Cerebellum (tissue), 4 donors: ENCODE measurements at places on chromosomes 3 and 15. TPM values are rescaled to one million over a fixed set of nuclear protein-coding genes. Genes with fewer than 3 reads are reported as not detected.

- no peak for DNase-seq
Observed at GRCh38 chr3:196292286-196292923, 4.9 kb upstream of the PCYT1A start.

- DNase-seq: no peak
Observed at GRCh38 chr15:41945221-41945620, 27.1 kb downstream of the EHD4 start.

GRCh38 chr15:78177447-78177873 is 28.3 kb downstream of the IDH3A start:
- DNase-seq: no peak

GRCh38 chr3:55511895-55512570 is 24.9 kb upstream of the WNT5A start:
- no peak for DNase-seq

- DNase-seq: no peak
Observed at GRCh38 chr15:31556494-31557150, 230.0 kb downstream of the KLF13 start.

GRCh38 chr15:60095711-60096110 is 91.6 kb downstream of the FOXB1 start:
- no peak for DNase-seq

- no peak for DNase-seq
Observed at GRCh38 chr15:86855307-86856291, 775.9 kb downstream of the AGBL1 start.

- DNase-seq: no peak
Observed at GRCh38 chr3:107068980-107069379, 308.3 kb upstream of the CCDC54 start.

DNA sequence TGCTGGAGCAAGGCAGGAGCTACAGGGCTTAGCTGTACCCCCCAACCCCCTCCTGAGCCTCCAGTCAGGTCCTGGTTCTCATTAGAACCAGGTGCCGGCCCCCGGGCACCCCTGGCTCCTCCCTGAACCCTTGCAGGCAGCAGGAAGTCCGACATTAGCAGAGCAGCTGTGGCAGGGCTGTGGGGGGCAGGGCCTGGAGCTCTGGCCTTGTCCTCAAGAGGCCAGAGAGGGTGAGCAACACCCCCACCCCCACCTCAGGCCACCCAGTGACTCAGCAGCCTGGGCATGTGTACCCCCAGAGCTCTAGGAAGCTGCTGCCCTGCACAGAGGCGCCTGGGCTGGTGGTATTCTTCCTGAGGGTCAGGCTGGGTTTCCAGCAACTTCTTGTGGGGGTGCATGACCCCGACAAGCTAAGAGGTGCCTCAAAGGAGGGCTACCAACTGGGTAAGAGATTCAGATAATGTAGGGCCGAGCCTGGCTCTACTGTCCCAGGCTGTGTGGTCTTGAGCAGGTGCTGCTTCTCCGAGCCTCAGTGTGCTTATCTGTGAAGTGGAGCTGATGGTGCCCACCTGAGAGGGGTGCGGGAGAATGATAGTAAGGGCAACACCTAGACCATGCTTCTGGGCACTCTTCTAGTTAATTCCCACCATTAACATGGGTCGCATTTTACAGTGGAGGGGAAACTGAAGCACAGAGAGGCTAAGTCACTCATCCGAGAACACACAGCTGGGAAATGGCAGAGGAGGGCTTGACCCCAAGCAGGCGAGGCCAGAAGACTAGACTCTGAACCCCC is 16.0 kb downstream of the H1-8 start:
- DNase-seq: no peak

GRCh38 chr15:58528188-58528870 is 96.5 kb downstream of the LIPC start:
- no peak for DNase-seq

GRCh38 chr3:174287705-174288104 is 571.4 kb upstream of the NAALADL2 start:
- DNase-seq: no peak

- no peak for DNase-seq
Observed at GRCh38 chr3:79011821-79012529, 755.8 kb downstream of the ROBO1 start.

- peak; percentile 19 for DNase-seq
Observed at GRCh38 chr3:151838574-151839312, 24.8 kb downstream of the AADAC start.

GRCh38 chr3:145286937-145287336 is 874.0 kb downstream of the PLOD2 start:
- no peak for DNase-seq

GRCh38 chr15:82709081-82709420 is 624 bp downstream of the AP3B2 start:
- DNase-seq: peak; percentile 27

DNA sequence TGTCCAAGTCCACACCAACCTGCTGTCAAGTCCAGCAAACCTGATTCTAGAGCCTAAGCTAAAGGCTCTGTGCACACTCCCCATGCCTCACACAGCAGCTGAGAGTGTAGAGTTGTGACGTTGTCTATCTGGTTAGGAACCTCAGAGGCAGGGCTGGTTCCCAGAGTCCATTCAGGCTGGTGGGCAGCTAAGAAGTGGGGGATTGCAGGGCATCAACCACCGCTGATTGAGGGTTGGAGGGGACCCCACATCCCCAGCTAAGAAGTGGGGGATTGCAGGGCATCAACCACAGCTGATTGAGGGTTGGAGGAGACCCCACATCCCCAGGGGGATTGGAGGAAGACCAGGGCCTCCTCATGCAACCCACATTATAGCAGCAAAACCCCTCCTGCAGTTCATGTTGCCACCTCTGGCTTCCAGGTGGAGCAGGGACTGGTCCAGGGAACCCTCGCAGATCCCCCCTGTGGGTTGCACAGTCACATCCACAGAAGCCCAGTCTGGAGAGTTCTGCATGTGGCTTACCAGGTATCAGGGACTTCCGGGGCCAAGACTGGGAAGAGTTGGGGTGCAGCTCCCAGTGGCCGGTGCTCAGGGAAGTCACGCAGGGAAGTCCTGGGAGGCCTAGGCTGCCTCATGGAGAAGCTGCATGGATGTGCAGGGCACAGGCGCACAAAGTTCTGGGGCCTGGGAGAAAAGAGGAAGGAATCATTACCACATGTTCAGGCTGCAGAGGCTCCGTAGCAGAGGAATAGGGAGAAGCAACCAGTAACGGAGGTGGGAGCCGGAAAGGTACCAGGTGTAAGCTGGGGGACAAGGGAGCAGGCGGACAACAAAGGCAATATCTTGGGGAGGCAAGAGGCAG is 71.4 kb upstream of the PCSK6 start:
- no peak for DNase-seq

DNA sequence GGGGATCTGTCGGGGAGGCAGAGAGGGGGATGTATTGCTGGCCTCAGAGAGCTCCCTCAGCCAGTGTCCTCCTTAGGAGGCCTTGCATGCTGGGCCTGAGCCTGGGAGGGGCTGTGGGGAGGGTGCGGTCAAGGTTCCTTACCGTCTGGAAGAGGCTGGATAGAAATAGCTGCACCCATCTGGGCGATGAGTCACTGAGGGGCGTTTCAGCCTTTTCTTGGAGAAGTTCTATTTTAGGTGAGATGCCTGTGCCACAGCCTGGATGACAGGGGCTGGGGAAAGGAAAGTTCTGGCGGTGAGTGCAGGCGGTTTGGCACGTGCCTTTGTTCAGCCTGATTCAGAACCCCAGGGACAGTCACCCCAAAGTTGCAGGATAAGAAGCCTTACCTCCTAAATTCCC is 35.7 kb upstream of the APEH start:
- no peak for DNase-seq

GRCh38 chr15:75680007-75680789 is 32.5 kb downstream of the CSPG4 start:
- DNase-seq: no peak

GRCh38 chr3:88912294-88912877 is 195.0 kb upstream of the EPHA3 start:
- DNase-seq: no peak

DNA sequence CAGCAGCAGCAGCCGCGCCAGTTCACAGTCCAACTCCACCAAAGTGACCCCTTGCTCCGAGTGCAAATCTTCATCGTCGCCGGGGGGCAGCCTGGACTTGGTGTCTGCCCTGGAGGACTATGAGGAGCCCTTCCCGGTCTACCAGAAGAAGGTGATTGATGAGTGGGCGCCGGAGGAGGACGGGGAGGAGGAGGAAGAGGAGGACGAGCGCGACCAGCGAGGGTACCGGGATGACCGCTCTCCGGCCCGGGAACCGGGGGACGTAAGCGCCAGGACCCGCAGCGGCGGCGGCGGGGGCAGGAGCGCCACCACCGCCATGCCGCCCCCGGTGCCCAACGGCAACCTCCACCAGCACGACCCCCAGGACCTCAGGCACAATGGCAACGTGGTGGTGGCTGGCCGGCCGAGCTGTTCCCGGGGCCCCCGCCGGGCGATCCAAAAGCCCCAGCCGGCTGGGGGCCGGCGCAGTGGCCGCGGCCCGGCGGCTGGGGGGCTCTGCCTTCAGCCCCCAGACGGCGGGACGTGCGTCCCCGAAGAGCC is 224.1 kb upstream of the IL12A start:
- DNase-seq: peak; percentile 7

- no peak for DNase-seq
Observed at GRCh38 chr3:102053375-102053989, 204.2 kb downstream of the NFKBIZ start.

DNA sequence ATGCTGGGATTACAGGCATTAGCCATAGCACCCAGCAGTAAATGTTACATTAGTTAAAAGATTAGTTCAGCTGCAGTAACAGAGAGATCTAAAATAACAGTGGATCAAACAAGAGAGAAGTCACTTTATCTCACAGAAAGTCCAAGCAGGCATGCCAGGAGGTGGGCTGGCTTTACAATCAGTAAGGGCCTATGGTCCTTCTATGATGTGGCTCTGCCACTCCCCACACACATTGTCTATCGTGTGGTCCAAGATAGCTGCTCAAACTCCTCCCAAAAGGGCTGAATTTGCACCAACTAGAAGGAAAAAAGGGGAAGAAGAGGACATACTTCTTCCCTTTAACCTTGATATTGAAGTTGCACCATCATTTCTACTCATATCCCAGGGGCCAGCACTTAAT is 4.6 kb upstream of the RUVBL1 start:
- no peak for DNase-seq

GRCh38 chr3:14403619-14404155 is 1.3 kb downstream of the SLC6A6 start:
- peak; percentile 78 for DNase-seq

DNA sequence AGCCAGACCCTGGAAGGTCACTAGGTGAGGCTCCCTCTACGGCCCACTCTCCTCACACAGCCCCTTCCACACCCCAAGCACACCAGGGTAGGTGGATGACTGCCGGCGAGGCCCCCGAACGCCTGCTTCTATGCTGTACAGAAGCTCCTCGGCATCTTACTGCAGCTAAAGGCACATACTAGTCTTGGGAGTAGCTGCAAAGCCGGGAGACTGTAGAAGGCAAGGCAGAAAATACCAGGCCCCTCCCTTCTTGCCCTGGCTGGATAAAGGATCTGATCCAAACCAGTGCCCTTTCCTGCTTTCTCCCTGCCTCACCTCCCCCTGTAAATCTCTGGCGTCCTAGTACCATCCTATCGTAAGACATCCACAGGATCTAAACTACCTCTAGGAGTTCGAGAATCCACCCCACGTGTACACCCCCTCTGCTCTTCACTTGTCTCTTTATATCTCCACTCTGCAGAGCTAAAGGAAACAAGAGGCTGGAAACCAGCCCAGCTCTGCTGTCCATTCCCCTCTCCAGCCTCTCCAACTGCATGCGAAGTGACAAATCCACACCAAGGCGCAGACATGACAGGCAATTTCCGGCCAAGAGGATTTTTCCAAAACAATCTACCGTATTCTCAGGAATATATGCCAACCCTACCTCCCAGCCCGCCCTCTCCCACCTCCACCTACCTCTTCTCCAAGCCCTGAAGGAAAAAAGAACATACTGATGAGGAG is 11.8 kb downstream of the TNK2 start:
- peak; percentile 78 for DNase-seq

CCDC13 gene
- total RNA-seq: 1.4 TPM

IL17RE gene
- 0.18 TPM for total RNA-seq

KLHDC8B gene
- total RNA-seq: 11.0 TPM

PLSCR2 gene
- total RNA-seq: not detected

MESP2 gene
- 0.27 TPM for total RNA-seq

ABHD17C gene
- 18.5 TPM for total RNA-seq

ADAMTS7 gene
- total RNA-seq: 25.9 TPM

UACA gene
- 43.5 TPM for total RNA-seq

CCR3 gene
- not detected for total RNA-seq

MST1R gene
- 1.4 TPM for total RNA-seq

TRIM42 gene
- total RNA-seq: not detected

CHRNA7 gene
- total RNA-seq: 7.3 TPM

BNC1 gene
- total RNA-seq: 0.18 TPM
